Spleen (tissue), 13 donors: ENCODE measurements at places on chromosomes 1 and 21. TPM values are rescaled to one million over a fixed set of nuclear protein-coding genes. Genes with fewer than 3 reads are reported as not detected.

IL24 gene
- total RNA-seq, result 0.34 TPM

DNA sequence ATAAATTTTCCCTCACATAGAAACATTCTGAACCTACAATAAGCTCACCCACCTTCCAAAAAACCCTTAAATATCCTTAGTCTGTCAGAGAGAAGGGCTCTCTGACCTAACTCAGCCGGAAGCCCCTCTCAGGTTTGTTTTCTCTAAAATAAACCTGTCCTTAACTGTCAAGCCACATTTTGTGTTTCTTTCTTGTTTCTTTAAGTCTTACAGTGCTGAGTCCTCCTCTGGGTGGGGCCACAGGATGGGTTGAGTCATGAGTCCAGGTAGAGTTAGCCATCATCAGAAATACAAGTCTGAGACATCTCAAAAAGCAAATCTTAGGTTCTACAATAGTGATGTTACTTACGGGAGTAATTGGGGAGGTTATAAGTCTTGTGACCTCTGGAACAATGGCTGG, 26.4 kb upstream of the SLC2A5 start:
- no peaks in the 10 kb centered on the region for H3K36me3 ChIP-seq
- H3K27me3 ChIP-seq, result no peaks in the 10 kb centered on the region
- peaks cover 10% of the 10 kb centered on the region for H3K4me1 ChIP-seq
- H3K4me3 ChIP-seq, result no peak overlapping the region

LRRC7 gene
- total RNA-seq, result not detected

DNA sequence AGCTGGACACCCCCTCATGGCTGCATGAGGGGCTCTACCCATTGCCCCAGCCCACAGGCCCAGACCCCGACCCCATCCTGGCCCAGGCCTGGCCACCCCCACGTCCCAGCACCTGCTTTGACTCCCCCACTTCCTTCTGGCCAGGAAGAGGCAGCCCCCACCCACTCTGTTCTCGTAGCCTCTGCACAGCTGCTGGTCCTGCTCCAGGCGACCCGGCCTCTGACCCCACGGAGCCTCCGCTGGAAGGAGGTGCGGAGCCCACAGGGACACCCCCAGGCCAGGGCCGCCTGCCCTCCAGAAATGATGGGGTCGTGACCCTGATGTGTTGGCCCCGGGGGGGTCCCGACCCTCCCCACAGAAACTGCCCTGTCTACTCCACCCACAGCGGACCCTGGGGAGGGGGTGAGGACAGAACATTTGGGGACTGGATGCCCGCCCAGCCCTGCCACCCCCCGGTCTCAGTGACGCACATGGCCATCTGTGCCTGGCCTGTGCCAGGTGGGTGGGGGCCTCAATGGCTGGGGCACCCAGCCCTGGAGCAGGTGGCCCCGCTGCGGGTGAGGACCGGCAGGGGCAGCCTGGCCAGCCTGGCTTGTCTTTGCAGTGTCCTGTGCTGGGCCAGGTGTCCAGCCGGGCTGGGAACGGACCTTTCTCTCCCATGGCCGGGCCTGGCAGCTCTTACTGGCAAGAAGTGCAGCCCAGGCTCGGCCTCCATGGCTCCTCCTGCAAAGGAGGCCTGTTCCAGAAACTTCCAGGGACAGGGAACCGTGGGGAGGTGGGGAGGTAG, 78.6 kb downstream of the MORN1 start:
- H3K36me3 ChIP-seq, result peaks cover 14% of the 10 kb centered on the region
- peaks cover 77% of the 10 kb centered on the region for H3K4me1 ChIP-seq
- peak; percentile 81 for DNase-seq
- H3K27ac ChIP-seq, result peak overlapping the region; percentile 81
- H3K4me3 ChIP-seq, result no peak overlapping the region
- no peaks in the 10 kb centered on the region for H3K27me3 ChIP-seq

WDR64 gene
- total RNA-seq, result not detected

CREB3L4 gene
- 6.1 TPM for total RNA-seq

DNA sequence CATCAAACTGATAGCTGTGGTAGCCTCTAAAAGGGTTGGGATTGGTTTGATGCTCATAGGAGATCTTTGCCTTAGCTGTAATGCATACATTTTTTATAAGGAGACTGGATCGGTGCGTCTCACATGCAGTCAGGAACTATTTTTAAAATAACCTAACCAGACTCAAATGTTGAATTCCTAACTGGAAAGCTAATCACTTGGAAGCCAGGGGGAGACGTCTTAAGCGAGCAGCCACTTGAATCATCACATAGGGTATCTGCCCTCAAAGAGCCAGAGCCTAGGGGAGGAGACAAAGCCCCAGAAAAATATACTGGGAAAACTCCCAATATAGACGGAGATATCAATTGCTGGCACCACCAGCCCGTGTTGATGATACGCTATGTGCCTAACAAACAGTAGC, 61.7 kb upstream of the PUM1 start:
- no peaks in the 10 kb centered on the region for H3K36me3 ChIP-seq
- H3K4me1 ChIP-seq, result no peaks in the 10 kb centered on the region
- H3K27ac ChIP-seq, result no peak overlapping the region
- H3K27me3 ChIP-seq, result no peaks in the 10 kb centered on the region

- H3K4me3 ChIP-seq, result no peak overlapping the region
- peaks cover 2% of the 10 kb centered on the region for H3K27me3 ChIP-seq
- H3K27ac ChIP-seq, result no peak overlapping the region
- no peaks in the 10 kb centered on the region for H3K36me3 ChIP-seq
Observed at GRCh38 chr1:235586413-235586812, 63.2 kb downstream of the GNG4 start.

- no peaks in the 10 kb centered on the region for H3K36me3 ChIP-seq
- H3K4me1 ChIP-seq, result no peaks in the 10 kb centered on the region
- no peak overlapping the region for H3K27ac ChIP-seq
- H3K27me3 ChIP-seq, result no peaks in the 10 kb centered on the region
Observed at GRCh38 chr1:217717959-217718358, 86.8 kb downstream of the SPATA17 start.

GRCh38 chr21:36209626-36210171, 53.1 kb downstream of the DOP1B start:
- H3K36me3 ChIP-seq, result peaks cover 67% of the 10 kb centered on the region
- H3K4me3 ChIP-seq, result no peak overlapping the region
- H3K27ac ChIP-seq, result no peak overlapping the region
- no peak for DNase-seq
- H3K4me1 ChIP-seq, result no peaks in the 10 kb centered on the region

CA6 gene
- not detected for total RNA-seq

GRCh38 chr1:34511802-34512201, 243.0 kb upstream of the GJB5 start:
- no peak overlapping the region for H3K27ac ChIP-seq
- H3K27me3 ChIP-seq, result no peaks in the 10 kb centered on the region
- H3K36me3 ChIP-seq, result no peaks in the 10 kb centered on the region
